MCF 10A (cell line): ENCODE measurements at places on chromosomes 5 and 9. TPM values are rescaled to one million over a fixed set of nuclear protein-coding genes. Genes with fewer than 3 reads are reported as not detected.

DNA sequence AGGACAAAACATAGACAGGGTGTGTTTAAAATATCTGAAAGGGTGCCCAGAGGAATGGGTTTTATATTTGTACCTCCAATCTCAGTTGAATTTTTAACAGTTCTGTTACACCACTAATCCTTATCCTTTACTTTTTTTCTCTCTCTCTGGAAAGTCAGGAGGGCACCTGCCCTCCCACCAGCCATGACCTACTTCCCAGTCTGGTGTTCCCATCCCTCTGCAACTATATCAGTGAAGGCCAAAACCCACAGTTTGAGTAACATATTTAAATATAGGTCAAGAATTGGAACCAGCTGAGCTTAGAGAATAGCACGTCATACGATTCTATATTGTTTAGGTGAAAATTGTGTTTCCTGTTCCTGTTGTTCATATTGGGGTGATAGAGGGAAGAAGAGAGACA lies 229.8 kb downstream of the NTRK2 start:
- DNase-seq = no peak

GRCh38 chr5:138809391-138809790 lies 56.2 kb downstream of the CTNNA1 start:
- DNase-seq = no peak

The FBLL1 gene
- total RNA-seq = 0.42 TPM in 1 of 2 replicates, not detected in the other

- DNase-seq = no peak
Measured at GRCh38 chr9:73805111-73805510, 653.4 kb downstream of the ANXA1 start.

DNA sequence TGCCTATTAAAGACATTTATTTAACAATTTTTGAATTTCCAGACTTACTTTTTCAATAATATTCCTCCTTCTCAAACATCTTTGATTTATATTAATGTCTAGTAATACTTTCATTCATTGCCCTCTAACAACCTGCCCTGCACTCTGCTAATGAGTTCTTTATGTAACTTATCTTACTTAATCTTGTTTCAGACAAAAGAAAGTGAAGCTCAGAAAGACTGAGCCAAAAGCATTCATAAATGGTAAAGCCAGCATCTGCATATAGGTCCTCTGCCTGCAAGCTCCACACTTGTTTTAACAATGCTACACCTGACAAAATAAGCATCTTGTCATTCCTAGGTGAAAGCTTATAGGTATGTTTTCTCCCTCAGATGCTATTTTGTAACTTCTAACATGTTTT lies 2.4 kb upstream of the TNPO1 start:
- no peak for DNase-seq

DNA sequence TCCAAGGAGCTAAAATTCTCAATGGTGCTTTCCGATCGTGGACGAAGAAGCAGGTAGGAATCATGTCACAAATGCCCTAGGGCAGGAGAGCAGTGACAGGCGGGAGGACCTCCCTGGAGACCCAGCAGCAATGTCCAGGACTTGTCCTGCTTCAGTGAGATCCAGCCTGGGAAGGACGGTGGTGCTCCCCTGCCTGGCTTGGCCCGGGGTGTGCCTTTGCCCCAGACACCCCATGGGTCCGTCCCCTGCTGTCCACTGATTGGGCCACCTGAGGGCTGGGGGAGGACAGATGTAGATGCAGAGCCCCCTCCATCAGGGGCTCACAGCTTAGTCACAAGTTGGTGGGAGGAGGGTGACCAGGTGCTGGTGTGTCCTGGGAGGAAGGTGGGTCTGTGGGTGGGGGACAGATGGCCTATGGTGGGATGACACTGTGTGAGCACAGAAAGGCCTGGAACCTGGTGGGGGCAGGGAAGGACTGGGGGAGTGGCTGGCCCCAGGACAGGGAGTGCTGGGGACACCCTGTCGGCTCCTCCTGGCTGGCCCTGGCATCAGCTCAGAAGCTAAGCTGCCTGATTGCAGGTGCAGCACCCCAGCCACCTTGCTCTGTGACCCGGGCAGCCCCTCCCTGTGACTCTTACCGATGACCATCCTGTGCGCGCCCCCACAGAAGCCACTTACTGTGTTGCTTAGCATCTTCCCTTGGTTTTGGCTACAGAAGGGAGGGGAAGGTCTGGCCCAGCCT lies 82.0 kb downstream of the PHF2 start:
- no peak for DNase-seq
